ENCODE measurements at places on chromosomes 5 and 9. TPM values are rescaled to one million over a fixed set of nuclear protein-coding genes. Genes with fewer than 3 reads are reported as not detected.

DNA sequence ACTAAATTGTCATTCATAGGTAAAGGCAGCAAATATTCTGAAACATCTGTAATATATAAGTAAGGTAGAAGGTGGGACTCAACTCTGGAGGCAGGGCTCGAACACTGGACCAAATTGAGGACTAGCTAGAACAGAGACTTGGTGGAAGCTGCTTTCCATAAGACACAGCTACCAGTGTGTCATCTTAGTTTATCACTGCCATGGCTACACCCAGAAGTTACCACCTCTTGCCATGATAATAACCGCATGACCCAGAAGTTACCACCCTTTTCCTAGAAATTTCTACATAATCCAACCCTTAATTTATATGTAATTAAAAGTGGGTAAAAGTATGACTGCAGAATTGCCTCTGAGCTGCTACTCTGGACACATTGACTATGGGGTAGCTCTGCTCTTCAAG, 99.7 kb downstream of the STARD4 start:
- DNase-seq, result no peak

DNA sequence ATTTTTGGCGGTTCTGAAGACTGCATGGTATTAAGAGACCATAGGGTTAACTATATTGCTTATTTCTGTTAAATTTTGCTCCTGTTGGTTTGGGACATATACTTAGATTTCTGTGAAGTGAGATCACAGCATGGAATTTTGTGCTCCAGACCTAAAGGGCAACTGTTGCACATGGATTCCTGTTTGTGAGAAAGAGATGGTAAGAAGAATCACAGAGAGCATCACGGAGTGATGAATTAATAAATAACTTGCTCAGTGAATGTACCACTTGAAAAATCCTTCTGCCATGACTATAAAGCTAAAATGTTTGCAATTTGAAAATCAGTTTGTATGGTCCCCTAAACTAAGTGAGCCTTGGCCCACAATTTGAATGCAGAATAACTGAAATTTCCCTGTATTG, 4.5 kb downstream of the PSAT1 start:
- DNase-seq, result no peak

GRCh38 chr9:18857769-18858168, 175.2 kb downstream of the SAXO1 start:
- DNase-seq, result no peak

The GABRA1 gene
- not detected for total RNA-seq

The HSPB3 gene
- 447 TPM for total RNA-seq

DNA sequence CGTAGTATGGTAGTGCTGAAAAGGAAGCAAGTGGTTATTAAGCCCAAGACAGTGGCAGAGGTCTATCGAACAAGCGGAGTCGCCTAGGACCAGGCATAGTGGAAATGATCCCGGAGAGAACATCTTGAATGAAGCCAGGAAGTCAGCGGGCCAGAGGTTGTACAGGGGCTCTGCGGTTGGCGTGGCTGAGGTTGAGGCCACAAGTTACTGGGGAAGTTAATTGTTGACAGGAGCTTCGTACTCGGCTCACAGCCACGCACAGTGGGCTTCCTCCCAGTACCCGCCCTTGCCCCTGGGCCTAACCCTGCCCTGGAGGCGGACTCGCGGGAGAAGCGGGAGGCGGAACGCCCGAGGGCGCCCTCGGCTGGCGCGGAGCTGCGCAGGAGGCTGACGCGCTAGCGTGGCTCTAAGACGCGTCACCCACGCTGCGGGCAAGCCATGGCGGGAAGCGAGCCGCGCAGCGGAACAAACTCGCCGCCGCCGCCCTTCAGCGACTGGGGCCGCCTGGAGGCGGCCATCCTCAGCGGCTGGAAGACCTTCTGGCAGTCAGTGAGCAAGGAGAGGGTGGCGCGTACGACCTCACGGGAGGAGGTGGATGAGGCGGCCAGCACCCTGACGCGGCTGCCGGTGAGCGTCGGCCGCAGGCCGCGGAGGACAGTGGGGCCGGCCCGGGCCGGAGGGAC, at the start of gene FBXO4:
Gene FBXO4 (plus strand): TSS at position 410 of the 683 bp plus-strand sequence. CDS start 29 bp downstream, at position 439.
- peak; percentile 91 for DNase-seq

DNA sequence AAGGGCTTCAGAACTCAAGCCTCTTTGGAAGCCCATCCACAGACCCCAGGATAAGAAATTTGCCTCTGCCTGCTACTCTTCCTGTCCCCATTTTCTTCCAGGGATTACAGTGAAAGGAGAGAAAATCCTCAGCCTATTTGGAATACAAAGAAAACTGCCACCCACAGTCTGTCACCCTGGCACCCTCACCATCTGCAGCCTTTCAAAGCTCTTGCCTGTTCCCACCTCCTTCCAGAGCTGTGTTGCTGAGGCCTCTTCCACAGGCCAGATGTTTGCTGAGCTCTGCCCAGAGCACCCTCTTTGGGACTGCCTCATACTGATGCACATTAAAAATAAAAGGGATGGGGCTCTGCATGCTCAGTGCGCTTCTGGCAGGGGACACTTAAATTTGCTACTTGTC, 35.9 kb upstream of the TAF1L start:
- no peak for DNase-seq

The WWC1 gene
- total RNA-seq, result 1.2 TPM

The HAVCR2 gene
- total RNA-seq, result 0.88 TPM

DNA sequence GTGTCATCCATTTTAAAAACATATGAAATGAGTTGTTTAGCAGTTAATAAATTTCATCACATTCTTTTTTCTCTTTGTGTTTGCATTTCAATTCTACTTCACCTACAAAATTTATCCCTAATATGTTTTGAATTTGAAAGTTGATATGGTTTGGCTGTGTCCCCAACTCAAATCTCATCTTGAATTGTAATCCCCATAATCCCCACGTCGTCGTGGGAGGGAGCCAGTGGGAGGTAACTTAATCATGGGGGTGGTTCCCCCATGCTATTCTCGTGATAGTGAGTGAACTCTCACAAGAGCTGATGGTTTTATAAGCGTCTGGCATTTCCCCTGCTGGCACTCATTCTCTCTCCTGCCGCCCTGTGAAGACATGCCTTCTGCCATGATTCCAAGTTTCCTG, 200.1 kb downstream of the EPB41L4A start:
- no peak for DNase-seq

DNA sequence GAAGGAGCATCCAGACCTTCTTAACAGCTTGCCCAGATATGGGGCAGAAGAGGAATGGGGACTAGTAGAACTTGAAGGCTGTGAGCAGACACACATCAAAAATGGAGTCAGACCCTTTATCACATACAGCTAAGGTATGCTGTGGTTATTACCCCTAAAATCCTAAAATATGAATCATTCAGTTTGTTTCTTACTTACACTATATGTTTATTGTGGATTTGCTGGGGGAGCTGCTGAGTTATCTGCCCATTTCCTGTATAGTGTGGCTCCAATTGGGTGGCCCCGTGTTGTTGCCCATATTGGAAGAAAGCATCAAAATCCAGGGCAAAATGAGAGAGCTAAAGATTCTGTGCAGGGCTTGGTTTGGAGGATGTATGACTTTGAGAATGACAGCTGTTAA, 56.9 kb downstream of the AP3S1 start:
- no peak for DNase-seq

GRCh38 chr9:127974769-127975261, 6.0 kb downstream of the EEIG1 start:
- DNase-seq, result no peak

GRCh38 chr5:165497707-165498106, 1992.3 kb downstream of the MAT2B start:
- DNase-seq, result no peak

The MARCOL gene
- not detected for total RNA-seq

The PLAC8L1 gene
- not detected for total RNA-seq

GRCh38 chr9:113137196-113138168, 13.3 kb upstream of the SLC31A2 start:
- DNase-seq, result no peak

The CCDC192 gene
- not detected for total RNA-seq

DNA sequence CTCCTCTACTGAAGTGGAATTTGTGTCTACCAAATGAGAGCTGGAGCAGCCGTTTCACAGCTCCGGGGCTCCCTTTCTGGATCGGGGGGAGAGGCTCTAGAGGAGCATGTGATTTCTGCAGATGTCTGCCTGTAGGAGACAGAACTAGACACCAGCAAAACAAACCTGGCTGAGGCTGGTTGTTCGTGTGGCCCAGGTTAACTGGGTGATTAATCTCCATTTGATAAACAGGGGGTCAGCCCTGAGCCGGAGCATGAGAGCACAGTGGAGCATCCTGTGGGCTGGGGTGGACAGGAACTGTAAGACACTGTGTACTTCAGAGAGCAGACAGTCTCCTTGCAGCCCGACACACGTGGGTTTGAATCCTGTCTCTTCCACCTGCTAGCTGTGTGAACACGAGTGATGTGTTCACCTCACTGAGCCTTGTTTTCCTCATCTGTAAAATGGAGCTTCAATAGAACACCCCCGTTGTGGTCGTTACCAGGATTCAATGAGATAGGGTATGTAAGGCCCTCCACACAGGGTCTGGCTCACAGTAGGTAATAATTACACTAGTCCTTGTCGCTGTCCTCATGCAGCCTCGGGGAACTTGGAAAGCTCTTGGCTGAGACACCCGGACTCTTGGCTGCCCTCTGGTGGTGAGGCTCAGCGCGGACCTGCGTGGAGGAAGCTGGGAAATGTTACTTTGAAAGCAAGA, 12.9 kb downstream of the CXCL14 start:
- peak; percentile 41 for DNase-seq
